M059J (cell line): ENCODE measurements at places on chromosomes 2 and 18. TPM values are rescaled to one million over a fixed set of nuclear protein-coding genes. Genes with fewer than 3 reads are reported as not detected.

GRCh38 chr2:190167702-190168101 is 105.2 kb upstream of the MSTN start:
- no peak for DNase-seq

- DNase-seq: no peak
These were observed 30.3 kb downstream of the PAX3 start for GRCh38 chr2:222268311-222268990.

DNA sequence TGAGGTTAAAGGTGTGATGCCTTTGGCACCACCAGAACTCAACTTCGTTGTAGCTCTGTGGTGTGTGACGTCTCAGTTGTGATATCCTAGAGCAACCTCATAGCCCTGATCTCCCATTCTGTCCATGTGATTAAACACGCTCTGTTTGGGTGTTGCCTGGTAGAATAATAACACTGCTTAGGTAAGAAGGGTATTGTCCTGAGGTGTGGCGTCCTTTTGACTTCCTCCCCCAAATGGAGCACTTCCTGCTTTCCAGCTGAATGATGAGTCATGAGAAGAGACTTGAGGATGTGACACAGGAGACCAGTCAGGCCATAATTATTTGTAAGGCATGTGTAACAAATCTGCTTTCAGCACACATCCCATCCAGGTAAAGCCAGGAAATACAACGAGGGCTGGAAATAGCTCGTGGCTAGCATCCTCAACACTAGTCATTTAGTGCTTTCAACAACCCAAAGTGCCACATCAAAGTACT is 100.7 kb downstream of the RAPGEF4 start:
- peak; percentile 95 for DNase-seq

BOLL gene
- total RNA-seq: not detected in 2 replicates

LONRF2 gene
- total RNA-seq: 0.10 TPM in 1 of 2 replicates, not detected in the other

GRCh38 chr18:21831413-21831831 is 90.8 kb downstream of the MIB1 start:
- no peak for DNase-seq
